ENCODE measurements at places on chromosomes 12 and 14.
A peak's percentile ranks its signal among the peaks of the same experiment; 100 is the strongest.

DNA sequence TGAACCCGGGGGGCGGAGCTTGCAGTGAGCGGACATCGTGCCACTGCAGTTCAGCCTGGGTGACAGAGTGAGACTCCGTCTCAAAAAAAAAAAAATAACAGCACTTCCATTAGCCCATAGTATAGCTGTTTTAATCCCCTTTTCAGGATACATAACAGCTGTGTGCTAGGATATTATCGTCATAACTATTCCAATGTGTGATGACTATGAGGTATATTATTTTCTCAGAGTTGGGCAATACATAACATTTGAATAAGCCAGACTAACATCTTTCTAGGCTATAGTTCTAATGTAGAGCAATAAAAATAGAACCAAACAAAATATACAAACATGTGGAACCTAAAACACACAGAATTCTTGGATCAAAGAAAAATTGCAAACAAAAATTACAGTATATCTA, 57.1 kb downstream of the MARK3 start:
- DNase-seq = no peak

- no peak for DNase-seq
Observed at GRCh38 chr12:14379508-14379907, 14.0 kb downstream of the ATF7IP start.

GRCh38 chr12:65863972-65864371, 39.7 kb downstream of the HMGA2 start:
- no peak for DNase-seq

- no peak for DNase-seq
Observed at GRCh38 chr12:60279221-60279620, 683.4 kb downstream of the SLC16A7 start.

GRCh38 chr12:57744194-57744776, 554 bp upstream of the TSPAN31 start:
- DNase-seq = peak; percentile 30

DNA sequence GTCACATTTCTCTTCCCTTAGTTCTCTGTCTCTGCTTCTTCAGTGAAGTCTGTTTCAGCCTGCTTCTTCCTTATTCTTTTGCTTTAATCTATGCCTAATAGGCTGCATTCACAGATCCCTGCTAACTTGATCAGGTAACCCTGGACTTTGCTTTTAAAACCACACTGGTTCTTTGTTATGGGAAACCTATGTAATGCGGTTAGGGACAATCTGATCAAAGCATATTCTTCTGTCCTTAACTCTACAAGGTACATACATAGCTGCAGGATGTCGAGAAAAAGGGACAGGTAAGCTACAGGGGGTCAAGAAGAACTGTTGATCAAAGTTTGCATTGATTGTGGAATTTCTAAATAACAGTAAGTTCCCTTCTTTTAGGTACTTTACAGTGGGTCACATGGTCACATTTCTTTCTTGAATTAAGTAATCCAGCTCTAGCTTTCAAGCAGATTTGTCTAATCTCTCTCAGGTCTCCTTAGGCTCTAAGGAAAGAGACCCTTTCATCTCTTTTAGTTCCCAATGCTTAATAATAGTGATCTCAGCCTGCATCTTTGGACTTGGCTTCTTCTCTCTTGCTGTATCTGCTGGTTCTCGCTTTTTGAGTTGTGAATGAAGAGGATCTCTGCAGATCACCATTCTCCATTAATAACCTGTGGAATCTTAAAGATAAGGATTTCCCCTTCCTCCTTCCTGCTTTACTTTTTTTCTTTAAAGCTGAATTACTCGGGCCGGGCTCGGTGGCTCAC, 3.8 kb downstream of the COPZ1 start:
- no peak for DNase-seq

DNA sequence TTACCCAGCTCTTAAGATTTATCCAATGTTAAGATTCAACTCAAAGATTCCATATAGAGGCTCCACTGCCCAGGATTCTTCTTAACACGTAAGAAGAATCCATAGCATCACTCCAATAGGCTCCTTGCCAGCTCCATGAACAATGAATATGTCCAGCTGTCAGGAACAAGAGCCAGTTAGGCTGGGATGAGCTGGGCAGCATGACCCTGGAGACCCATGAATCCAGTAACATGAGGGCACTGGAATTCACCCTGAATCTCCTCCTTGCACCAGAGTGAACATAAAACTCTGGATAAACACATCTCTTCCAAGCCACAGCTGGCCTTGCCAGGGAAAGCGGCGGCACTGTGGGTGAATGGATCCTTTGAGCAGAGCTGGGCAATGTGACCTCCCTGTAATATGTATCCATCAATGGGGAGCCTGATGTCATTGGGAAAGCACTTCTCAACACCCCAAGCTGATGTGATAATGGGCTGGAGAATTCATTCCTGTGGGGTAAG, 24.4 kb upstream of the TC2N start:
- no peak for DNase-seq

DNA sequence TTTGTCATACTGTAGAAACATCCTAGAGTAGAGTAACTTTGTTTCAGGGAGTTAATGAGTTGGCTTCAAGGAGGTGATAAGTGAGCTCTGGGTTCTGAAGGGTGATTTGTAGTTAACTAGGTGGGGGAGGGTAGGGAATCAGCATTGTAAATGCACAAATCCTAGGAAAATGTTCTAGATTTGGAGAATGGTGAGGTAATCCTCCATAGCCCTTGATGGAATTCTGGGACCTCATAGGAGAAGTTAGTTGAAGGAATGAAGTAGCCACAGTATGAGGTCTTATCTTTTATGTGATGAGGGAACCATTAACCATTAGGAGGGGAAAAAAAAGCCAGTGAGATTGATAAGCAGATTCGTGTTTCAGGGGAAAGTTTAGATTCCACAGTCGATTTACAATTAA, 8.0 kb downstream of the CNOT2 start:
- no peak for DNase-seq

GRCh38 chr12:8549381-8549780, 8.7 kb upstream of the CLEC4E start:
- DNase-seq = no peak

DNA sequence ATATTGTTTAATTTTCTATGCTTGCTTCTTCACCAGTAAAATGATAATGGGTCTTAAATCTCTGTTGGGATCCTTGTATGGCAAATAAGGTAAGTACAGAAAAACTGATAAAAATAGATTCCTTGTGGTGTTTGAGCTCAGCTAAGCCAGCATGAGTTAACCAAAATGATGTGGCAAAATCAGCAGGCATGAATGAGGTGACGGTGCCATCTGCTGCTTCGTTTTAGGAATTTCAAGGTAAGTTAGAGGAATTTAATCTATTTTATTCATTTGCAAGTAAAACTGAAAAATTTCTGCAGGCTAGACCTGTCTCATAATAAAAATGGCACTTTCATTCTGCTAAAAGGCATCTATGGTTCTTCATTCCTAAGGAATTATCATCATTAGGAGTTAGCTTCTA, 10.0 kb upstream of the CLEC7A start:
- peak; percentile 67 for DNase-seq

GRCh38 chr12:111413442-111414086, 7.8 kb downstream of the SH2B3 start:
- no peak for DNase-seq

- DNase-seq = no peak
Observed at GRCh38 chr12:79691511-79692248, 916 bp upstream of the PAWR start.

GRCh38 chr12:125110641-125111360, 45.6 kb downstream of the AACS start:
- no peak for DNase-seq

DNA sequence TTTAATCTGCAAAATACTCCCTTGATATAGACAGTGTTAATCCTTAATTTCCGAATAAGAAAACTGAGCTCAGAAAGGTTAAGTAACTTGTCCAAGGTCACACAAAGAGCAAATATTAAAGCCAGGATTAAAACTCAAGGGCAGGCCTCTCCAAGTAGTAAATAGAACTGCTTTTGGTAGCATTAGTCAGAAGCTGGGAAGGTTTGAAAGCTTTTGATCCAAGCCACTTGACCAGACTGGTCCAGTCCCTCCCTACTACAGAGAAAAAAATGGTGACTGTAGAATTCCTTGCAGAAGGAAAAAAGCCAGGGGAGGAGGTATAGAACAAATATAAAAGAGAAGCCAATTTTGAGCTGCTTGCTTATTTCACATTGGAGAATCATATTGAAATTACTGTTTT, 111.5 kb downstream of the NT5DC3 start:
- no peak for DNase-seq

DNA sequence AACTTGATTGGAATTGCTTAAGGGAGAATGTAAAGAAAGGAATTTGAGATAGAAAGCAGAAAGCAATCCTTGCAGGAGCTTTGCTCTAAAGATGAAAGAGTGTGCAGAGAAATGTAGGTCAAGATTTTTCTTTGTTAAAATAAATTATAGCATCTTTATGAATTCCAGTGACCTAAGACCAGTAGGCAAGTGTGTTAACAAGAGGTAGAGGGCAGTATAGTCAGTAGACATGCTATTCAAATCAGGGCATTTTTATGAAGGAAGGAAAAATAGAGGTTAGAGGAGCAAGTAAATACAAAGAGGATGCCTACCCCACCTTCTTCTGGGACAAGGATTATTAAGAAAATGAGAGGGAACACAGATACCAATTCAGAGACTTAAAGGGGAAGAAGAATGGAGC, 148.5 kb downstream of the PLCZ1 start:
- DNase-seq = no peak

GRCh38 chr12:55845785-55846496, 3.2 kb upstream of the MMP19 start:
- no peak for DNase-seq

DNA sequence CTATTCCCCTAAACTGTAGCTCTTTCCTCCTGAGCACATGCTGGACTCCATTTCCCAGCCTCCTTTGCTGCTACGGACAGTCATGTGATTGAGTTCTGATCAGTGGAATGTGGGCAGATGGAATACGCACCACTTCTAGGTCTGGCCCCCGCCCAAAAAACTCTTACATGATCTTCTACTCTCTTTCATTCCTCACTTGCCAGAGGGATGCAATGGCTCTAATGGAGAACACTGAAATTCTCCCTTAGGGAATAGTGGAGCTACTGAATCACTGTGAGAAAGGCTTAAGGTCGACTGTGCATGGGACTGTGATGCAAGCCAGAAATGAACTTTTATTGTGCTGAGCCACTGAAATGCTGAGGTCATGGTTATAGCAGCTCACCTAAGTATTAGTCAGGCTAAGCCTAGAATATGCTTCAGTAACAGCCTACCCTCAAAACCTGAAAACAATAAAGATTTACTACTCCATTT, 13.0 kb upstream of the TMED2 start:
- no peak for DNase-seq

- no peak for DNase-seq
Observed at GRCh38 chr14:24630087-24630871, 3.7 kb downstream of the GZMB start.

GRCh38 chr12:104590022-104590421, 133.3 kb downstream of the CHST11 start:
- DNase-seq = no peak

DNA sequence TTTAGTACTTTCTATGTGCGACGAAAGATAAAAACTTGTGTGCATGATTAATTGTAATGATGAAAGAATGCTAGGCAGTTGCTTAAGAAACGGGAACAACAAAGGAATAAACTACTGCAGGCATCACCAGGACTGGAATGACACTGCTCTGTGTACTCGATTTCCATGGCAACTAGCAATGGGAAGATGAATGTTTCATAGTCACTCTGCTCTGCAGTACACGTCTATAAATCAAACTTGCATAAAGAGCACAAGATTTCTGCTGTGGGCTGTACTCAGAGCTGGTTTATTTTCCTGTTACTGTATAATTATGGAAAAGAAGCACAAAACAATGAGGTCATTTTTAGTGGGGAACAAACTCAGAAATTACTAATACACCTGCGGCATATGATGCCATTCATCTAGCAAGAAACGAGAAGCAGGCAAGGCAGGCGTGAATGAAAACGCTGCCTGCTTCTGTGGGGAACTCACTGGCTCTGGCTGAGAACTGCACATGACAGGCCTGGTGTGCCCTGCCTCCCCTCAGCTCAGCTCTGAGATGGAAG, 41.8 kb downstream of the EFCAB11 start:
- DNase-seq = no peak

DNA sequence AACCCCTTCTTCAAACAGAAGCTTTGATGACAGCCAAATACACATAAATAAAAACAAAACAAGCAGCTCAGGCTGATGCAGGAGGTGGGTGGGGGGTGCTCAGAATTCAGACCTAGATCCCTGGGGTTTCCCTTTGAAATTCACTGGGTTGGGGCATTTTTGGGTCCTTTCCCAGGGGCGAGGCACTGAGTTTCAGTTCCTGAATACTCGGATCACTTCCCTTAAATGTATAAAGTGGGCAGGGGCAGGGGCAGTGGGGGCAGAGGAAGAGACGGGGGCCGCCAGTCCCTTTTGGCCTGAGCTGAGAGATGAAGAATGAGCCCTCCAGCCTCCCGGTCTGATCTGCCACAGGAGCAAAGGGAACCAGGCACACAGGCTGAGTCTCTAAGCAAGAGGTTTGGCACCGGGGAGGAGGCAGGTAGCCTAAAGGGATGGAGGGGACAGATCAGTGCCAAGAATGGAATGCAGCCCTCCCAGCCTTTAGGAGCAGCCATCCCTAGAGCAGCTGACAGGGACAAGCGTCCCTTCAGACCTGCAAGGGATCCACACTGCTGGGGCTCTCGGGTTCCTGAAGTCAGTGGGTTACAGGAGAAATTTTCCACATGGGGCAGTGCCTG, 20.3 kb downstream of the KDM2B start:
- DNase-seq = peak; percentile 42

DNA sequence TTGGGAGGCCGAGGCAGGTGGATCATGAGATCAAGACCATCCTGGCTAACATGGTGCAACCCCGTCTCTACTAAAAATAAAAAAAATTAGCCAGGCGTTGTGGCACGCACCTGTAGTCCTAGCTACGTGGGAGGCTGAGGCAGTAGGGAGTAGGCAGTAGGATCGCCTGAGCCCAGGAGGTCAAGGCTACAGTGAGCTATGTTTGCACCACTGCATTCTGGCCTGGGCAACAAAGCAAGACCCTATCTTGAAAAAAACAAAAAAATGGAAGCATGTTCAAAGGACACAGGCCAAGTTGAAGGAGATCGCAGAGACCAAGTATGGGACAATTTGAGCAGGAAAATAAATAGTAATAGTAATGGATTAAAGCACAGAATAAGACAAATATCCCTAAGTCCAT, 14.2 kb downstream of the NCAPD2 start:
- no peak for DNase-seq

- DNase-seq = no peak
Observed at GRCh38 chr12:101021911-101022388, 188.1 kb downstream of the SLC5A8 start.

GRCh38 chr14:97719931-97720330, 922.7 kb downstream of the VRK1 start:
- no peak for DNase-seq

Measured in OCI-LY7 (cell line).